Brain microvascular endothelial cell (primary cell): ENCODE measurements at places on chromosomes 4 and X.

GRCh38 chrX:68710870-68711576, 63.6 kb downstream of the STARD8 start:
- DNase-seq = peak; percentile 32

- DNase-seq = no peak
Observed at GRCh38 chr4:180909279-180909678, 1333.9 kb upstream of the TENM3 start.

DNA sequence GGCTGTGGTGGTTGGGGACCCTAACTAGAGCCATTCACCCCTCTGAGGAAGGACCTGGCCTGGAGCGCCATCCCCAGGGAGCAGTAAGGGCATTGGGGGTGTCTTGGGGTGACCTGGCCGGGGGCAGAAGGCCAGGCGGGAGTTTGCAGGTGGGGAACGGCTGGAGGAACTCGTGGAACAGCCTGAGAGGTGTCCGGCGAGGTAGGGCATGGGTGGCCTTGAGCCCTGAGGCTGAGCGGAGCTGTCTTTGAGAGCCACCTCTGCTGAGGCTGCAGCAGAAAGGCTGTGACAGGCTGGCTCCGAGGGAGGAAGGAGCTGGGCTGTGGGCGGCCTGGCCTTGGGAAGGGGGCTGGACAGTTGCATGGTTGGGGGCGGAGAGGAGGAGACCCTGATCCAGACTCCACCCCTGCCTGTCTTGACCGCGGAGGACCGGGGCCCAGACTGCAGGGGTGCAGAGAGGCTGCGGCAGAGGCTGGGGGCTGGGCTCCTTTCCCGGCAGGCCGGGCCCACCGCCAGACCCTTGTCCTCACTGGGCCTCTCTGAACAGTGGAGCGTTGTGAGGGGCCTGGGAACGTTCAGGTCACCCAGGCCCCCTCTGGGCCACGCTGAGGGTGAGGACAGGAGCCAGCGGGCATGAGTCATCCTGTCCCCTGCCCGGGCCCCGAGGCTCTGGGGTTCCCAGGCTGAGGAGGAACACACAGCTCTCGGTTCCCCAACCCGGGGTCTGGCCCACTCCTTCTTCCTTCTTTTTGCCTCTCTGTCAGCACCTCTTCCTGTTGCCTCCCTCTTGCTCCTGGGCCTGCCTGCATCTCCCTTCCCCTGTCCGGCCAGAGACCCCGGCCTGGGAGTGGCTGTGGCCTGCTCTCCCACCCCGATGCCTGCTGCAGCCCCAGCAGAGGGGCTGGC, 8.1 kb downstream of the SH3BP2 start:
- no peak for DNase-seq

- no peak for DNase-seq
Observed at GRCh38 chr4:62199291-62199810, 999.2 kb downstream of the ADGRL3 start.

DNA sequence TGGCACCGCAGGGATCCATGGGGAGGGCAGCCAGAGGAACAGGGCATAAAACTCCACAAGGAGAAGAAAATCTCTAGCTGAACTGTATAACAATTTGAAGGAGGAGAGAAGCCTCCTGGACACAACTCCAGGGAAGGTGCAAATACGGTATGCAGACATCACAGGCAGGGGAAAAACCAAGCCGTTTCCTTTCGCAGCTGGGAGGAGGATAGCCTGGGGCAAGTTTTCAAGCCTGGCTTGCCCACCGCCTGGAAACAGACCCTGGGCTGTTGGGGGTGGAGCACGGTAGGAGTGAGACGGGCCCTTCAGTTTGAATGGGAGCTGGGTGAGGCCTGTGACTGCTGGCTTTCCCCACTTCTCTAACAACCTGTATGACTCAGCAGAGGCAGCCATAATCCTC, 43.4 kb upstream of the TAF9B start:
- DNase-seq = no peak

DNA sequence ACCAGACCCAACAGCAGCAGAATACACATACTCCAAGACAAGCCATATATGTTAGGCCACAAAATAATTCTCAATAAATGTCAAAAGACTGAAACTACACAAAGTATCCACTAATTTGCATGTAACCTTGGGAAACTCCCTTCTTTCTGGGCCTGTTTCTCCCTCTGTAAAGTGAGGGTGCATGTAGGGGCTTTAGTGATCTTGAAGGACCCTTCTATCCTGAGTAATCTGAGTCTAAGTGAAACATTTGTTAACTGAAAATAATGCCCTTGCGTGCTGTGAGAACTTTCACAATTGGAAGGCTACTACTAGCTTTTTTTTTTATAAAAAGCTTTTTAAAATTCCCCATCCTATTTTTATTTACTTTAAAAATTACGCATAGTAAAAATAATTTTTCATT, 125.2 kb downstream of the NEXMIF start:
- no peak for DNase-seq
